Central memory CD4-positive, alpha-beta T cell (primary cell): ENCODE measurements at places on chromosomes 6 and 20.
A peak's percentile ranks its signal among the peaks of the same experiment; 100 is the strongest.

- DNase-seq = no peak
These were observed 87.8 kb downstream of the L3MBTL3 start for GRCh38 chr6:130105996-130106704.

DNA sequence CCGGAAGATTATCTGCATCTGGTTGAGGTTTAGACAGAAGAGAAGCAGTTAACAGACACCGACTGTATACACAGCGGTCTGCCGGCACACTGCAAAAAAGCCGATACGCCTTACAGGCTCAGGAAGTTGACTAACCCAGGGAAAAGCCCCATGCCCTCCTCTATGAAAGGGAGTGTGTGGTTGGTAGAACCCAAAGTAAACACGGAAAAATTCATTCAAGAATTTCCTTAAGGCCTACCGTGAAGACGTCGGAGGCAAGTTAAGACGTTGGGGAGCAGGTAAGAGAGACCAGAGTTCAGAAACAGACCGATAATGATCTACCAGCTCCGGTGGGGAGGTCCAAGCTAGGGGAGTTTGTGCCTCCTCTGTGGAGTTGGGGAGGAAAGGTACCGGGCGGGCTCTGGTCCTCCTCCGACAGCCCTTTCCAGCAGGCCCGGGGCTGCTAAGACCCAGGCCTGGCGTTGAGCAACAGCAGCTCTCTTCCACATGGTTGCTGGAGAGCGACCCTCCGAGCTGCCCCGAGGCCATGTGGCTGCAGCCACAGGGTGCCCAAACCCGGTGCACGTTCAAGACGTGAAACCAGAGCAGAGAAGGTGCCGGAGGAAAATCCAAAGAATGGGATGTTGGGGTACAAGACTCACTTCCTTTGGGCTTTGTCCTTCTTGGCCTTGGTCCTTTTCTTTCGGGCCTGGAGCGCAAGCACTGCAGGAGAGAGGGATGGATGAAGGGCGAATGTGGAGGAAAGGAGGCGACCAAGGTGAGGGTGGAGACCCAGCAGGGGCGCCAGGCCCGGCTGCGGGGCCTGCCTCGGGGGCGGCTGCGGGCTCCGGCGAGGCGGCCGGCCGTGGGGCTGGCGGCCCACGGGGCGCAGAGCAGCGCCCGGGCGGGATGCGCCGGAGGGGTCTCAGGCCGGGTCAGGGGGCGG lies 809 bp downstream of the SRPK1 start:
- DNase-seq = peak; percentile 44

DNA sequence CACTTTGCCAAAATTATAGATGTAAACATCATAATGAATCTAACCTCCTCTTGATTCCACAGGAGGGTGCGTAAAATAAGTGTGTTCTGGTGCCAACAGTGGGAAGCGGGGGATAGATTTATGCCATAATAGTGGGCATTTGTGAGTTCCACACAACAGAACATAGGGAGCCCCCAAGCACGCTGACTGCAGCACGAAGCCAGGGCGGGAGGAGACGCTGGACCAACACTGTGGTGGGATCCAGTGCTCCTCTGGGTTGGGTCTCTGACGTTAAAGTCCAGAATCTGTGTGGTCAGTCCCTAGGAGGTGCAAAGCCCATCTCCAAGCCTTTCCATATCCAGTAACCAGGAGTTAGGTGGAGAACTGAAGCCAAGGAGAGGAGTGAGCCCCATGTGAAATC lies 1.8 kb upstream of the TTLL2 start:
- no peak for DNase-seq

DNA sequence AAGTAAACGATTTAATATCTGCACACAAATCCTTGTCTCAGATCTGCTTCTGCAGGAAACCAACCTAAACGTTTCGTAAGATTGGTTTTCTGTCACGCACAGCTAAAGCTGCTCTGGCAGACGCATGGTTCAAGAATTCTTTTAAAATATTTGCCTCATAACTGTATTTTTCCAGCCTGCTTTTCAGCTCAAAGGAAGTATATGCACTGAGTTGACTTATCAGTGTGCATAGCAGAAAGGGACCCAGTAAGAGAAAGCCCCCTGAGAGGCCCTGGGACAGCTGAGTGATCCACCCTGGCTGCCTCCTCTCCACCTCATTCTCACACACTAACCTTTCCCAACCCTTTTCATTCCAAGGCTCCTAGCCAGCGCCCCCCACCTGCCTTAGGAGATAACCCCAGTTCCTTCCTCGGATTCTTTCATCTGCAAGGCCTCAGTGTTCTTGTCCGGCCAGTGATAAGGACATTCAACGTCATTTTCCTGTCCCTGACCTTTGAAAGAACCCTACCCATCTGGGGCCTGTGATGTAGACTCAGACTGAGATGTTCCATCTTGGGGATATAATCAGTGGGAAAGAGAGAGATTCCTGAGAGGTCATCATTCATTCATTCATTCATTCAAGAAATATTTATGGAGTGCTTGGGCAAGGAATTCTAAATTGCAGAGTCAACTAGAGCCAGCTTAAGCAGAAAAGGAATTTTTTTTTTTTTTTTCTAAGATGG lies 22.4 kb upstream of the SLC9A8 start:
- no peak for DNase-seq

GRCh38 chr6:137845460-137845859 lies 21.6 kb upstream of the TNFAIP3 start:
- DNase-seq = no peak

DNA sequence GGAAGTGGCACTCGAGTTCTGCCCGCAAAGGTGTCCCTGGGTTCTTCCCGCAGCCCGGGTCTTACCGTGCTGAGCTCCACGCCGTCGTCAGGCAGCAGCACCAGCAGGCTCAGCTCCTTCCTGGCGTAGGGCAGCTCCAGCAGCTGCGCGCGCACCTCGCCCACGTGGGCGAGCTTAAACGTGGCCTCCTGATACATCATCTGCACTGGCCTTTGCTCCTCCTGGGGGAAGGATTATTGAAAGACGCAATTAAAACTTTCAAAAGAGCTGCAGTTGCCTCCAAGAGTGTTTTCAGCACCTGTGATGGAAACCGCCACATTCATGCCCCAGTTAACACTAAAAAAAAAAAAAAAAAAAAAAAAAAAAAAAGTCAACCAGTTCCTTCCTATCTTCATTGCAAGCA lies 11.3 kb downstream of the SERPINB9 start:
- DNase-seq = peak; percentile 84

DNA sequence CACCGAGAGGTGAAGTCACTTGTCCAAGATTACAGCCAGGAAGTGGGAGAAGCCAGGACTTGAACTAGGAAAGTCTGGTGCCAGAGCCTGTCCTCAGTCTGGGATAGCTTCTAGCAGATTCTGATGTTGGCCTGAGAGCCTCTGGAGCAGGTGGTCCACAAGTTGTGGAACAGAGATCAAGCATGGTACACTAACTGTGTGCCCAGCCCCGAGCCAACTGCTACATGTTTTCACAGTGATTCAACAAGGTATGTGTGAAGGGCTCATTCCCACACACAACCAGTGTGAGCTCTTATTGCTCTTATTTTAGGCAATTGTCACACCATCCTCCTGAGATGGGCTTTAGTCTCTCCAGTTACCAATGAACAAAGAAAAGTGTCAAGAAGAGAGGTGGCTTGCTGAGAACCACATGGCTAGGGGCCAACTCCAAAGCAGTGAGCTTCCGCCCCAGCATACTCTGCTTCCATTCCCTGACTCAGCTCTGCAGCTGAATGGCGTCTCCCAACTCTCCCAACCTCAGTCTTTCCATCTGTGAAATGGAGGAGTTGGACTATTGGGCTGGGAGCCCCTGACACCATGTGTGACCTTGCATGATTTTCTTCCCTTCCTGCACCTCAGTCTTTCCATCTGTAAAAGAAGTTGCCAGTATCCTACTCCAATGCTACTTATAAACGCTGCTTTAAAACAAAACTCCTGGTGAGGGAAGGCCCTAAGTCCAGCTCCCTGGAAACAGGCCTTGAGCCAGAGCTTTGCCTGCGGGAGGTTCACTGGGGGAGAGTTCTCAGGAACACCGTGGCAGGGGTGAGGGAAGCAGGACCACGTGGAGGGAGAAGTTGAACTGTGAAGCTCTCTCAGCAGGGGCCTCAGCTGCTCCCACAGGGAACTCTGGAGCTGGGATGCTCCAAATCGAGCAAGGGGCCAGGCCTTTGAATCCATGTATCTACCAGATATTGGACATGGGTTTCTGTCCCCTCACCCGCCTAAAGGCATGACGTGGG lies 40.9 kb downstream of the CDH22 start:
- no peak for DNase-seq

- no peak for DNase-seq
These were observed 291.6 kb downstream of the TAF4 start for GRCh38 chr20:61773926-61774587.

- DNase-seq = no peak
These were observed 12.7 kb downstream of the GCLC start for GRCh38 chr6:53532061-53532797.

GRCh38 chr6:141105481-141105880 lies 1027.2 kb upstream of the GJE1 start:
- DNase-seq = no peak

DNA sequence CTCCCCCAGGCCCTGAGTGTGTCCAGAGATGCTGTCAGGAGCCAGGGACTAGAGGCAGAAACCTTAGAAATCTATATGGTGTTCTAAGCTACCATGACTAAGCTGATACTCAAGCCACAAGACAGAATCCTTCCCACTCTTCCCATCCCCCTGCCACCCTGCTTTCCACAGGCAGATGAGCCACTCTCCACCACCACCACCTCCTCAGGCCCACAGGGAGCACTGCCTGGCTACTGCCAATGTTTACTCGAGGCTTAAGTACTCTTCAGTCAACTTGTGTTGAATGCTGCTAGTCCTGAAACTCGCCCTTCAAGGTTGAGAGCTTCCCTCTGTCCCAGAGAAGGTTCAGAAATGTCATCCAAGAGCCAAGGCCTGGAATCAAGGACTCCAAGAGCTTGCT lies 56.2 kb downstream of the CENPW start:
- DNase-seq = no peak

DNA sequence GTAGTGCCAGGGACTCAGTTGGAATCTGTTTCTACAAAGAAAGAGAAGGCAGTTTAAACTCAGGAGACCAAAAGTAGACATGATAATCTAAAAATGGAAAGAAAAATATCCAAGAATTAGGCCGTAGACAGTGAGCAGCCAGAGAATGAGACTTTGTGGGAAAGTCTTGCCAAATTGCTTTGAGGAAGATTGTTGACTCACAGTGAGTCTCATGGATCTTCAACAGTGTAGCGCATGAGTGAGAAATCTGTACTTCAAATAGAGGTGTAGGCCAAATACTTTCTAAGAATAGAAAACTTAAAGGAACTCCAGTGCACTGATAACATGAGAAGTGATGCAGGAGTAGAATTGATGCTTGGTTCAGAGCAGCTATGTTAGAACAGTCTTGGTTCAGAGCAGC lies 284.5 kb downstream of the HTR1B start:
- DNase-seq = no peak

GRCh38 chr6:110841266-110841665 lies 26.0 kb upstream of the CDK19 start:
- no peak for DNase-seq

GRCh38 chr6:102458990-102459389 lies 1065.5 kb downstream of the GRIK2 start:
- DNase-seq = no peak

- no peak for DNase-seq
These were observed 233.7 kb downstream of the FOXA2 start for GRCh38 chr20:22350624-22351023.

DNA sequence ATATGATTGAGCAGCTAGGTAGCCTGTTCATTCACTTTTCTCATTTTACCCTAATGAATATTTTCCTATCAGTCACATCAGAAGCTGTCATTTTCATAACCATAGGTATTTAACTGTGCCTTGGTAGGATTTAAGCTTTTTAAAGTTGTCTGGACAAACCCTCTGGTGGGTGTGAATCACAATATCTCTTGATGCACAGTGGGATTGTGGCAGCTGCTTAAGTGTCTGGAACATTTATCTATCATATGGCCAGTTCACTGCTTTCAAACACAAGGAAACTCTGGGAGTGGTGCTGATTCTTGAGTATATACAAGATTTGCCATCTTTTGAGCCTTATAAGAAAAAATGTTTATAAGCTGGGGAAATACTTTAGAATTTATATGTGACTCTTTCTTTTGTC lies 87.0 kb upstream of the SUPT3H start:
- DNase-seq = no peak

DNA sequence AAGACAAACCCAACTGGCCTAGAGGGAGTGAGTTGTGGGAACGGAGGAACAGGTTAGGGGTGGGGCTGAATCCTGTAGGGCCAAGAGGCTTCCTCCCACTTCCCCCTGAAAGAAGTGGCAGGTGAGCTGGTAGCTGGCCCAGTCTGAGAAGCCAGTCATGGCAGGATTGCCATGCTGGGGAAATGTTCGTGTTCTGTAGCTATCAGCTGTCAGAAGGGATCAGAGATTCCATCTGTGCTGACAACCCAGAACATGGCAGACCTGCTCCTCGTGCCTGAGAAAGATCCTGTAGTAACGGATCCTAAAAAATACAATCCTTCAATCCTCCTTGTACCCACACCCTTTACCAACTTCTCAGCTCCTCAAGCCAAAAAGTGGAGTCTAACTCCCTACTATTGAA lies 43.0 kb downstream of the BANF2 start:
- no peak for DNase-seq

DNA sequence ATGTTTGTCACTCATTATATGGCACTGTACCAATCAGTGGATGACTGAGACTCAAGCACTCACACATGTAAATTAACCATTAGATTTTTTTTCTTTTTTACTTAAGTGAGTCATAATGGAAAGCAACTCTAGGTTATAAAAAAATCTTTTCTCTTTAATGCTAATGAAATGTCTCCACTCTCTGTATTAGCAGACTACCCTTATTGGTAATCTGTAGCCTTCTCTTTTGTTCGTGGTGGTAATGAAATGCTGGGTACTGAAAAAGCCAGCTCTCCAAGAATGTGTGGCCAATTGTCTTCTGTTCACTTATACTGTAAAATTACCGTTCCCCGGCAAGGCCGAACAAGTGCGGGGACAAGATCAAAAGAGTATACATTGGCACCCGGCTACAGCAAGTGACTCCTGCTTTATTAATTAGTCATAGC lies 69.0 kb downstream of the AFG1L start:
- no peak for DNase-seq

DNA sequence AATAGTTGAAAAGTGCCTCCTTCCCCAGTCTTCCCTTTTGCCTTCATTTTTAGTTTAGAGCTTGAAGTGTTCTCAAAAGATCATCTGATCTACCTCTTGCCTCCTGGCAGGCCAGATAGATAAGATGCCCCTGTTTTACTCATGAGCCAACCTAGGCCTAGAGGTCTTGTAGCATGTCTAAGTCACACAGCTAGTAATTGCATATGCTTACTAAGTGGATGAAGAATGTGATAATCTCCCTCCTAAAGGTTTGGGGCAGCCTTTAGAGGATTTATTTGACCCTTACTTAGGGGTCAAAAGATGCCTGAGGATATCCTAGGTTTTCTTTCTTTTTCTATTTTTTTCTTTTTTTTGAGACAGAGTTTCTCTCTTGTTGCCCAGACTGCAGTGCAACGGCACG lies 2.1 kb downstream of the C6orf141 start:
- no peak for DNase-seq
